CD8-positive, alpha-beta T cell (primary cell): ENCODE measurements at places on chromosomes 3 and 15. TPM values are rescaled to one million over a fixed set of nuclear protein-coding genes. Genes with fewer than 3 reads are reported as not detected.

DNA sequence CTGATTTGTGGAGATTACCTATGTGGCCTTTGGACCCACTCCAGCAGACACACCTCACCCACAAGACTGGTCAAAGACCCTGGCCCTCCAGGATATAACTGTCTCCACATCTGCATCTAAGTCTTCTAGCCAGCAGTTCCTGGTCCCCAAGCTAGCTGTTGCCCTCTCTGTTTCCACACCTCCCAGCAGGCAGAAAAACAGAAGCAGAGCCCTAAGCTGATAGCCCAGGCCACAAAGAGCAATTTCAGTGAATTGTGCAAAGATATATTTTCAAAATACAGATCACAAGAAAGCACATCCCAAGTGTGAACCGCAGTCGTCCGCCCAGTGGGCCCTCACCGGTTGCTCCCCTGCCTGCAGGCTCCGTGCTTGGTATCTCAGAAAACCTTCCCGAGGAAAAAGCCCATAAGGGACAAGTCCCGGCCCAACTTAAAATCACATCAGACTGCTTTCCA, 2.6 kb downstream of the TNIK start:
- DNase-seq, result no peak

Gene GPR62
- not detected for total RNA-seq

DNA sequence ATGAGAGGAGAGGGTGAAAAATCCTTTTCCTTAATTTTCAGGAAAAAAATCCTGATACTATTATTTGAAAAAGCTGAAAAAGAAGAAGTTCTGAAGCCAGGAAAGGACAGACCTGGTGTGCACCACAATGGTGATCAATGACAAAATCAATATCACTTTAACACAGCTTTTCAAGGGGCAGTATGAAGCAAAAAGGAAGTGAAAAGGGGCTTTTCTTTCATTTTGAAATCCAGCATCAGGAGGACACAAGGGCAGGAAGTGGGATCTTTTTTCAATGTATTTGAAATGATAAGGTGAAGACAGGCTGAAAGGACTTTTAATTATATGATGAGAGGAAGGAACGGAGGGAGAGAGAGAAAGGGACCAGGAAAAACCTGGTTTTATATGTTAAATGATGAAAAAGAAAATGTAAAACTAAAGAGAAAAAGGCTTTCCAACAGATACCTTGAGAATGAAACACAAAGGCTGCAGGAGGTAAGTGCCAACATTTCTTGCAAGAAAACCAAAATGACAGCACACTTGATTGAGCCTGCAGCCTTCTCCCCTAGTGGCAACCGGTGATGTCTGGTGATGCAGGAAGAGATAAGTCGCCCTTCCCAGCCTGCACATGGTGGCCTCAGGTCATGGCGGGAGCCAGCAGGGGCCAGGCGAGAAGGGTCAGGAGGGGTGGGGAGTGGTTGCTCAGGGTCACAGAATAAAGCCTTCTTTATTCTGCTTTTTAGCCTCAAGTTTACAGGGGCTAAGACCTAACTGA, 236.7 kb upstream of the WNT5A start:
- DNase-seq, result no peak

GRCh38 chr15:38297623-38298388, 45.2 kb downstream of the SPRED1 start:
- no peak for DNase-seq

GRCh38 chr3:177976241-177976640, 560.0 kb upstream of the KCNMB2 start:
- no peak for DNase-seq

DNA sequence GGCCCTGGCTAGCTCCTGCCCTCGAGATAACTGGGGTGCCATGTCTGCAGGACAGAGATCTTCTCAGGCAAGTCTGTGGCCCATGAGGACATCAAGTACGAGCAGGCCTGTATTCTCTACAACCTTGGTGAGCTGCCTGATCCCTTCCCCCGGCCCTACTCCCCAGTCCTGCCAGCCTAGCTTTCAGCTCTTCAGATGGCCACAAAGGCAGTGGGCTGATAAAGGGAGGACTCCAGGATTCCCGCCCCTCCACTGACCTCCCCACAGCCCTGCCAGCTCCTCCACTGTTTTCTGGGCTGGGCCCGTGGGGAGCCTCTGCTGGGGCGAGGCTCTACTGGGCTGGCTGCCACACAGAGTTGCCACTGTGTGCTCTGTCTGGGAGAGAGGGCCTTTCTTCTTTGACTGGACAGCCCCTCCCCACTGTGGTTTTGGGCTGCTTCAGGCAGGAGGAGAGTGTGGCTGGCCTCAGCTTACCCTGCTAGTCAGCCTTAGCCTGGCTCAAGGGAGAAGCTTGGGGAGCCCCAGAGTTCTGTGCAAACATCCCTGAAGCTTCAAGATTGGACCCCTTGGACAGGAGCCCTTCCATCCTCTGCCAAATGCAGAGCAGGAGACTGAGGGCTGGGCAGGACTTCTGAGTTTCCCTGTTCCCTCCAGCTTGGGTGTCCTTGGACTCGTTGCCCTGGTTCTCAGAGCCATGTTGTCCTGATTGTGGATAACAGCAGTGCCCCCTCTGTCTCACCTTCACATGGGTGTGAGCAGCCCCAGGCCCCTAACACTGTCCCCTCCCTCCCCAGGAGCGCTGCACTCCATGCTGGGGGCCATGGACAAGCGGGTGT, 24.4 kb downstream of the PTPN23 start:
- DNase-seq, result no peak

DNA sequence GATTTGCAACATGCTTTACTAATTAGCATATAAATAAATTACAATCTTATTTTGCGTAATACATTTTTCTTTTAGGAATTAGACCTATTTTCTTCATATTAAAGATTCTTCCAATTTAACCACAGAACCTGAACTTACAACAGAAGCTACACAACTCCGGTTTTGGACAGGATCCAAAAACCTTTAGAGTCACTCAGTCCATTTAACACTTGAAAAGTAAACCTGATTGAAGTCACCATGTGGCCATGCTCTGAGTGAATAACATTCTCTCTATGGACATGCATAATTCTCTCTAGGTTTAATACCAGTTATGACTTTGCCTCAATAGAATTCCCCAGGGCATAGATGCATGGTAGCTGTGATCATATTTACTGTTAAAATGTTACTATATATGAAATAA, 751.0 kb downstream of the VGLL3 start:
- no peak for DNase-seq

- DNase-seq, result no peak
Measured at GRCh38 chr3:11459186-11459824, 184.4 kb downstream of the VGLL4 start.

DNA sequence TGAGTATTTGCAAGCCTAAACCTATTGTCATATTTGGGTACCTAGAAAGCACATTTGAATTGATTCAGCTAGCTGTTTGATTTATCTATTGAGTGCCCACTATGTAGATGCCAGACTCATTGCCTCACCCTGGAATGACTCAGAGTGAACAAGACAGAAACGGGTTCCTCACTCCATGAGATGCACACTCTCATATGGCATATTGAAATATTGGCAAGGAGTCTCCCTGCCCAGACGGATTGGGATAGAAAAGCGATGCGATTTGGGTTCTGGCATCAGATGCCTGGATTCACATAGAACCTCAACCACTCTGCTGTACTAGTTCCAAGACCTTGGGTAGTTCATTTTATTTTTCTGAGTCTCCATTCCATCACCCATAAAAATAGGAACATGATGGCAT, 22.5 kb downstream of the LRRN1 start:
- no peak for DNase-seq

DNA sequence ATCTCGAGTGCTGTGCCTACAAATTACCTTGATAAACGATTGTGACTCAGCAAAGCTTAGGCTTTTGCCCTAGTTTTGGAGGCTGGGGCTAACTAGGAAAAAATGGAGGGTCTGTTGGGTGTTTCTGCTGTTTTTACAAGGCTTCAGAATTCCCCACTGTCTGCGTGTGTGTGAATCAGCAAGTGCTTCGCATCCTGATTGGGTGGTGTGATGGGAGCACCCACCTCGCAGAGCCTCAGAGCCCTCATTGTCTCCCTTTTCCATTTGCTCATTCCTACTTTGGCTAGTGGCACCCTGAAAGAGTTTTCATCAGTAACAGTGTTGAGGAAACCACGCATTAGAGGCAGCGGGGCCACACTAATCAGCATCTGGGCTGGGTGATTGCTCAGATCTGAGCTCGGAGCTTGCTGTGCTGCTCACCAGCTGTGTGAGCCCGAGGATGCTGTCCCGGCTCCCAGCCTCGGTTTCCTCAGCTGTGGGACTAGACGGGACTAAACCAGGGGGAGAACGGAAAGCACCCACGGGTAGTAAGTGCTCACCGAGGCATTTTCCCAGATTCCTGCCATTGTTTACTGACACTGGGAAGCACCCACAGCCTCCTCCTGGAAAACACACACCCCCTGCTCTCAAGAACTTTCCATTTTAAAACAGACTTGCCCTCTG, 40.6 kb downstream of the GOLGA8S start:
- no peak for DNase-seq

DNA sequence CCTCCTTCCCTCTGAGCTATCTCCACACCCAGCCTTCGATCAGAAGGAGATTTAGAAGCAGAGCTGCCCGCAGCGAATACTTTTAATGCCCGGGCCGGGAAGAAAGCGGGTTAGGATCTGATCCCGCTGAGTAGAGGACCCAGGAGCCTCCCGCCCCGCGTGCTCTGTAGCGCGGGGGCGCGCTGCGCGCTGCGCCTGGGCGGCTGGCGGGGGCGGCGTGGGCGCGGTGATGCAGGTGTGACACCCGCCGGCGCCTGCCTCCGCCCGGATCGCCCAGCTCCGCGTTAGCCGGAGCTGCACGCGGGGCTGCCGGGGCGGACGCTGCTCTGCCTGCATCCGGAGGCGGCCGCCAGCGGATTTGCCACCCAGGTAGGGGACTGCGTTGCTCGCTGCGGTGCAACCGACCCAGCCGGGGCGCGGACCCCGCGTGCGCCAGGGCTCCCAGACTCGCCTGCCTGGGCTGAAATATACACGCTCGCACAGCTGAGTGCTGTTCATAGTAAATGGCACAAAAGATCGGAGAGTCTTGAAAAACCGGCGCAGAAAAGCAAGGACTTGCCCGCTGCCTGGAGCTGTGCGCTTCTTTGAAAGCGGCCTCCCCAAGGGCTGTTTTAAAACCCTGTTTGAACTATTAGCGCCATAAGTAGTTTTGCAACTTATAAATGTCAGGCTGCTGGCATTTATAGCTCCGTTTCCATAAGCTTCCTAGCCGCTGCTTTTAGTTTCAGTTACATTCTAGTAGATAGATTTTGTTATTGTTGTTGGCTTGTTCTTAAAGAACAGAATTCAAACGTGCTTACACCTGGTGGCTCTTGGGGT, at the start of gene SV2B:
Gene SV2B, plus strand, starts transcription at position 263 of the 819 bp plus-strand sequence. CDS start 126,007 bp downstream, outside the sequence.
- peak; percentile 29 for DNase-seq

DNA sequence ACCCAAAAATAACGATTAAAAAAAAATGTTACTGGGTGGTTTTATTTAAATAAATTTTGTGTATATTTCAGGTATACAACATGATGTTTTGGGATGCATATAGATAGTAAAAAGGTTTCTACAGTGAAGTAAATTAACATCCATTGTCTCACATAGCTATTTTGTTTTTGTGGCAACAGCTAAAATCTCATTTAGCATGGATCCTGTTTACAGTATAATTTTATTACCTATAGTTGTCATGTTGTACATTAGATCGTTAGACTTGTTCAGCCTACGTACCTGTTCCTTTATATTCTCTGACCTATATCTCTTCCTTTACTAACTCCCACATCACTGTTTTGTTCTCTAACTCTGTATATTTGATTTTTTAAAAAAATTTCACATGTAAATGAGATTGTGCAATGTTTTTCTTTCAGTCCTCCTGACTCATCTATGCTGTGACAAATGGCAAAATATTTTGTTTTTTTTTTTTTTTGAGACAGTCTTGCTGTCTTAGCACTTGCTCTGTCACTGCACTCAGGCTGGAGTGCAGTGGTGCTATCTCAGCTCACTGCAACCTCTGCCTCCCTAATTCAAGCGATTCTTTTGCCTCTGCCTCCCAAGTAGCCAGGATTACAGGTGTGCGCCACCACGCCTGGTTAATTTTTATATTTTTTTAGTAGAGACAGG, 45.6 kb downstream of the OIP5 start:
- no peak for DNase-seq

Gene GATM
- total RNA-seq, result 0.44 TPM
